CD4-positive, alpha-beta T cell (primary cell): ENCODE measurements at places on chromosomes 5 and 9.
A peak's percentile ranks its signal among the peaks of the same experiment; 100 is the strongest.

GRCh38 chr5:181045316-181045715, 5.2 kb downstream of the BTNL9 start:
- no peak for DNase-seq

GRCh38 chr9:38685535-38685934, 34.4 kb downstream of the FAM240B start:
- no peak for DNase-seq

DNA sequence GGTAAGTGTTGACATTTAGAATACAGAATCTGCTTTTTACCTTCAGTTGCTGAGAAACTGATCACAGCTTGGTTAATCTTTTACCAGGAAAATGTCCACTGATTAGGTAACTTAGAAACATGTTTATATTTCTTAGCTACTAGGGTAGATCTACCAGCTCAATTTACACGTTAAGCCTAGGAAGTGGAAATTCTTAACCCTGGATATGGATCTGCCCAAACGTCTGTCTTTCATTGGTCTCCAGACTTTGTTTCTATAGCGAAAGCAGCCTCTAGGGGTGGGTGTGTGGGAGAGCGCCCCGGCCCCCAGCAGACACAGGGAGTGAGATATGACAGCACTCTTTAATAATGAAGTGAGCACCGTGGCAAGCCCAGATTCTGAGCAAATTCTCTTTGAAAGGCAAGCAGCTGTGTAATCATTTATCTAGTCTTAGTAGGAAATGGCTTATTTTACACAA, 141.6 kb upstream of the ZNF608 start:
- no peak for DNase-seq

- no peak for DNase-seq
Observed at GRCh38 chr5:79235261-79235633, 684 bp upstream of the JMY start.

GRCh38 chr5:137778772-137779564, 24.8 kb upstream of the HNRNPA0 start:
- DNase-seq: peak; percentile 12

GRCh38 chr5:172886974-172887501, 53.0 kb downstream of the ERGIC1 start:
- DNase-seq: peak; percentile 14

DNA sequence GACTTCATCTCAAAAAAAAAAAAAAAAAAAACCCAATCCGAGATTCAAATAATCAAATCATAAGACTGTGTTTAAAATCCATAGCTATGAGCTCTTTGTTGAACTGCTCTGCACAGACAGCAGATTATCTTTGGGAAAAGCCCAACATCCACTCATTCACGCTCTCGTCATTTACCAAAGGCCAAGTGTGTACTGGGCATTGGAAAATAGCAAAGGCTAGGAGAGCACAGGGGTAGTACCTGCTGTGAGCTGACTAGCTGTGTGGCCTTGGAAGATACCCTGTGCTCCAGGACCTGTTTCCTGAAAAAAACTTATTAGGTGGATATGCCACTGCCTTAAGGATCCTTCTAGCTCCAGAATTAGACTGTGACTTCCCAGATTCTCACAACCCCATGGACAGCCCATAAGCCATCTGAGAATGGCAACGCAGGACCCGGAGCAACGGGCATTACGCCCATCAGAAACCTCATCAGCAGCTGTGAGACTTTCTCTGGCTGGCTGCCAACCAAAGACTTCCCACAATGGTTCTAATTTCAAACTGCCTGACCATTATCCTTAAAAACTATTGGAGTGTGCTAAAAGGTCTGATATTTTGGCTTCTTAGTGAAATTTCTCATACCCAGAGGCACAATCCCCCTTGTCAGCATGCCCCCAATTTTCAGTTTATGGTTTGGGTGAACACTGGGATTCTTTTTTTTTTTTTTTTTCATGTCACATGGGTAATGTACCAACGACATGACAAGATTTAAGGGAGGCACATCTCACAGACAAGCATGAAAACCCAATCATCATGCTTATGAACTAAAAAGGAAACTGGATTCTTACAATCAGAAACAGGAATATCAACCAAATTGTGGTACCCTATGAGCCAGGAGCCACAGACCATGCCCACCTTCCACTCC, 16.8 kb downstream of the SERINC5 start:
- no peak for DNase-seq

DNA sequence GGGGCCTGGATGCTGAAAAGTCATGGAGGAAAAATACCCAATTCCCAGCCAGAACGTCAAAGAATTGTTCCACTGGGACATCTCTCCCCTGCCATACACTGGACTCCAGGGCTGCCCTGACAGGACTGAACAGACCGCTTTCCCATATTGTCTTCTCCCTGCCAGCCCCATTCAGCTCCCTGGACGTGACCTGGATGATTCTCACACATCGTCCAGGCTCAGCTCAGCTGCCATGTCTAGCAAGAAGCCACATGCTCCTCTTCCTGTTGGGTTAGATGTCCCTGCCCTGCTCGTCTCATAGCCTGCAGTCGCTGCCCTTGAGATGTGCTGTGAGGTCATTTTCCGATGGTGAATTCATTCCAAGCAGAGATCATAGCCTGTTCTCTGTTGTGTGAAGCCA, 37.4 kb downstream of the FOXI1 start:
- DNase-seq: no peak

DNA sequence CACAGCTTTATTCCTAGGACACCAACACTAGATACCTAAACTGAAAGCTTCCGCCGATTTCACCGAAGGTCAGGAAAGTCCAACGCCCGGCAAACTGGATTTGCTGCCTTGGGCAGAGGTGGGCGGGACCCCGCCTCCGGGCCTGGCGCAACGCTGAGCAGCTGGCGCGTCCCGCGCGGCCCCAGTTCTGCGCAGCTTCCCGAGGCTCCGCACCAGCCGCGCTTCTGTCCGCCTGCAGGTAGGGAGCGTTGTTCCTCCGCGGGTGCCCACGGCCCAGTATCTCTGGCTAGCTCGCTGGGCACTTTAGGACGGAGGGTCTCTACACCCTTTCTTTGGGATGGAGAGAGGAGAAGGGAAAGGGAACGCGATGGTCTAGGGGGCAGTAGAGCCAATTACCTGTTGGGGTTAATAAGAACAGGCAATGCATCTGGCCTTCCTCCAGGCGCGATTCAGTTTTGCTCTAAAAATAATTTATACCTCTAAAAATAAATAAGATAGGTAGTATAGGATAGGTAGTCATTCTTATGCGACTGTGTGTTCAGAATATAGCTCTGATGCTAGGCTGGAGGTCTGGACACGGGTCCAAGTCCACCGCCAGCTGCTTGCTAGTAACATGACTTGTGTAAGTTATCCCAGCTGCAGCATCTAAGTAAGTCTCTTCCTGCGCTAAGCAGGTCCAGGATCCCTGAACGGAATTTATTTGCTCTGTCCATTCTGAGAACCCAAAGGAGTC, at the start of gene CD274:
Gene CD274, plus strand, starts transcription at position 184 of the 733 bp plus-strand sequence. CDS start 5,572 bp downstream, outside the sequence.
- peak; percentile 59 for DNase-seq

- DNase-seq: no peak
Observed at GRCh38 chr5:53547226-53547625, 13.2 kb upstream of the NDUFS4 start.
